ENCODE measurements at places on chromosomes 2 and 18.
A peak's percentile ranks its signal among the peaks of the same experiment; 100 is the strongest.

DNA sequence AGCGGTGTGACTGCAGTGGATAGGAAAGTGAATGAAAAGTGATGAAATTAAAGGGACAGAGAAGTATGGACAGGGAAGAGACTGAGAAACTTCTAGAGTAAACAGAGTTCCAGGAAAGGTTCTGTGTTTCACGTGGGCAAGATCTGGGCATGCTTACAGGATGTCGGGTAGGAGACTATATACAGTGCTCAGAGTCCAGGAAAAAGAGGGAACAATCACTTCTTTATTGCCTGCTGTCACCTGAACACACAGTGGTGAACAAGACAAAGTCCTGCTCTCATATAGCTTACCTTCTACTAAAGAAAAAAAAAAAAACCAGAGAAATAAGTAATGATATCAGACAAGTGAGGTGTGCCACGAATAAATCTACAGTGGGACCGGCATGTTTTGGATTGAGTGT is 2.4 kb downstream of the LRPPRC start:
- no peak for DNase-seq

GRCh38 chr2:232506709-232507108 is 13.5 kb upstream of the PRSS56 start:
- no peak for DNase-seq

DNA sequence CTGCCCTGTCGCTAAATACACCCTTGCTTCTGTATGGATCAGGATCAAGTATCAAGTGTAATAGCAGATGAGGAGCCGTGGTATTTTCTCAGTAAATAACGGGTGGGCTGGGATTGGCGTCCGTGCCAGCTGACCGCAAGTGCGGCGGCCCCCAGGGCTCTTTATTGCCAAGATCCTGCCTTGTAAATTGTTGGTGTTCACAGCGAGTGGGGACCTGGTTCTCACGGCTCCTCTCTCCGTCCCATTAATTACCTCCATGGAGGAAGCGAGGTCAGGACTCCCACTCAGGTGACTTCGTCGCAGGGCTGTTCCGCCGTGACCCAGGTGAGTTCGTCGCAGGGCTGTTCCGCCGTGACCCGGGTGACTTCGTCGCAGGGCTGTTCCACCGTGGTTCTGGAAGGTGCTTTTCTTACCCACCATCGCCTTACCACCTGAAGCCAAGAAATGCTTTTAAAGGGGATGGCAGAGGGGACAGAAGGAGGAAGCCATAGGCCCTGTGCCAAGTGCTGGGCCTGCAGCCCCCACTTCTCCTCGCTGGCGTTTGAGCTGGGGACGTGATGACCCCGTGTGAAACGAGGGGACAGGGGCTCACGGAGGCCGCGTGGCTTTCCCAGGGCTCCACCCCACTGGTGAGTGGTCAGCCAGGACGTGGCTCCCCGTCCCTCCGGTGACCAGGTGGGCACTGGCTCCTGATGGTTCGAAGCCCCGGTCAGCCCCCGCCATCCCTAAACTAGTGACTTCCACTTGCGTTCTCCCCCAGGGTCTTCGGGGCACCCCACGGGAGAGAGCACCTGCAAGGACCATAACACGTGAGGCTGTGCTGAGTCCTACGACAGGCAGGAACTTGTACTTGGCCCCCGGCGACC is 118.4 kb downstream of the TWIST2 start:
- no peak for DNase-seq

GRCh38 chr2:216694082-216694825 is 1.1 kb downstream of the IGFBP5 start:
- DNase-seq = no peak

DNA sequence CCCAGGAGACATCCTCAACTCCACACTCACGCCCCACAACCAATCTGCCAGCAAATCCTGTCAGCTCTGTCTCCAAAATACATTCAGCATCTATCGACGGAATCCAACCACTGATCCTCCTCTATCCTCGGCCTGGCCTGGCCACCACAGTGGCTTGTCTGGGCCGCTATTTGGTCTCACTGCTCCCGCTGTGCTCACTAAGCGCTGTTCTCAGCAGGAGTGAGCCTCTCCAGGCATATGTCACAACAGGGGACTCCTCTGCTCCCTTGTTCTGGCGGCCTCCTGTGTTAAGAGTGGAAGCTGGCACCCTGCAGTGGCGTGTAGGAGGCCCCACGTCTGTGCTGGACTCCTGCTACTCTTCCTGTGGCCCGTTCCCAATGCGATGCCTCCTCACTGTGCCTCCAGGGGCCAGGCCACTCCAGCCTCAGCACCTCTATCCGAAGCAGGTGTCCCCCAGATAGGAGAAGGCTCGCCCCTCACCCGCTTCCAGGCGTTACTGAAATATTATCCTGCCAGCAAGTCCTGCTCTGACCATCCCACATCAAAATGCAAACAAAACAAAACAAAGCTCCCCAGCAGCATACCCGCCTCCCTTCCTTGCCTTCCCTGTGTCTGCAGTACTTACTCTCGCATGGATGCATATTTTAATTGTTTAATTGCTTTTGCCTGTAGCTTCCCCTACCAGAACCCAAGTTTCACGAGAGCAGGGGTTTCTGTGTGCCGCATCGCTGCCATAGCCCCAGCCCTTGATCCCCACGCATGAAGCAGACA is 39.9 kb downstream of the CENPO start:
- no peak for DNase-seq

DNA sequence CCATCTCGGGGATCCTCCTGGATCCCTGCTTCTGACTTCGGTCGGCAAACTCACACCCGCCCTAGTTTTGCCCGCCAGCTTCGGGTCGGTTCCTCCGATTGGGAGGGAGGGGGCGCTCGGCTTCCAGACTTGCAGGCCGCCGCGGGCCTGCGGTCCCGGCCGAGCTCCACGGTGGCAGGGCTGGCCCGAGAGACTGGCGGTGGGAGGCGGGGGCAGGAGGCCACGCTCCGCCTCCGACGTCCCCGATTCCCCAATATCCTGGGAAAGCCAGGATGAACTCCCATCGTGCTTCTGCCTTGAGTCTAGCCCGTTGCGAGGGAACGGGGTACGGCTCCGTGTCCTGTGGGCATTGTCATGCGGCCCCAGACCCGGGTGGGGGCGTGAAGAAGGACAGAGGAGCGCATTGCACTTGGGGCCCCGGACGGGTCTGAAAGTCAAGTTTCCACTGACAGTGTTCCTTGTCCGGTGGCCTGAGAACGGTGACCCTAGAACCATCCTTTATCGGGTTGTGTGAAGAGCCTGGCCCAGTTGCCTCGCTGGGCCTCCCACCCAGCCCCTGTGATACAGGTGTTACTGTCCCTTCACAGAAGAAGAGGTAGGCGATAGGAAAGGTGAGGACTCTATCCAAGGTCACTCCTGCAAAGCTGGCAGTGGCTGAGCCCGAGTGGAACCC is 2.4 kb upstream of the INHBB start:
- DNase-seq = peak; percentile 63

DNA sequence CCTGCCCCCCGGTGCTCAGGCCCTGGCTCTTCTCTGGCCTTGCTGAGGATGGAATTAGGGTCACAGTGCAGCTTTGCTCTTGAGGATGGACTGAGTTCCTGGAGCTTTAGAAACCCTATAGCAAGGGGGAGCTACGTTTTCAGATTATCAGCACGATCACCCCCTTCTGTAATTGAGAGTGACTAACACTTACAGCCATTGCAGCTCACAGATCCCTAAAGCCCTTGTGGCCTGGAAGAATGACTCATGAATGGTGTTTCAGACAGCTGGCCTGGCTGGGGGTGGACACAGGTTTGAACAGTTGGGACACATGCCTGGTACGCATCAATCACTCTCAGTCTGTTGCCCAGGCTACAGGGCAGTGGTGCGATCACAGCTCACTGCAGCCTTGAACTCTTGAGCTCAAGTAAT is 79.7 kb upstream of the IGFBP5 start:
- DNase-seq = no peak

DNA sequence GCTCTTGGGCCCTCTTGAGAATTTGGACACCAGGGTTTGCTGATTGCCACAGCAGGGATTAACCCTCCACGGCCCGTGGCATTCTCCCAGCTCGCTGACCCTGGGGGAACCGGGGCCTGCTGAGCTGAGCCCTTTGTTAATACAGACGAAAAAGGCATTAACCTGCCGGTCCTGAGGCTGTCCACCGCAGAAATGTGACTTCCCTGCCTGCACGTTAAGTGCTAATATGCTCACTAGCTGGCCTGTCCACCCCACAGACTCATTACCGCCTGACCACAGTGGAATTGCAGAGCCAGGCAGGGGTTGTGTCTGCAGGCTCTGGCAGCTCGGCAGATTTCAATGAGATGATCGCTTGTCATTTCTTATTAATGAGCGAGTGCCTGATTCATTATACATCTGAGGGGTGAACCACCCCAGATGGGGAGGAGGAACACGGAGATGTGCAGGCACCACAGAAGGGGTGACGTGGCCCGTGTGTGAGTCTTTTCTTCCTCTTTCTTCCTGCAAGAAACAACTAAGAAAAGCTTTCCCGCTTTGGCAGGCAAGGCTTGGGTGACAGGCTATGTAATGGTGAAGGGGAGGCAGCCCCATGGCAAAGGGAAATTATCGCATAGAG is 126.0 kb downstream of the GLI2 start:
- DNase-seq = no peak

- DNase-seq = no peak
Observed at GRCh38 chr2:101900375-101900774, 91.4 kb upstream of the IL1R2 start.

DNA sequence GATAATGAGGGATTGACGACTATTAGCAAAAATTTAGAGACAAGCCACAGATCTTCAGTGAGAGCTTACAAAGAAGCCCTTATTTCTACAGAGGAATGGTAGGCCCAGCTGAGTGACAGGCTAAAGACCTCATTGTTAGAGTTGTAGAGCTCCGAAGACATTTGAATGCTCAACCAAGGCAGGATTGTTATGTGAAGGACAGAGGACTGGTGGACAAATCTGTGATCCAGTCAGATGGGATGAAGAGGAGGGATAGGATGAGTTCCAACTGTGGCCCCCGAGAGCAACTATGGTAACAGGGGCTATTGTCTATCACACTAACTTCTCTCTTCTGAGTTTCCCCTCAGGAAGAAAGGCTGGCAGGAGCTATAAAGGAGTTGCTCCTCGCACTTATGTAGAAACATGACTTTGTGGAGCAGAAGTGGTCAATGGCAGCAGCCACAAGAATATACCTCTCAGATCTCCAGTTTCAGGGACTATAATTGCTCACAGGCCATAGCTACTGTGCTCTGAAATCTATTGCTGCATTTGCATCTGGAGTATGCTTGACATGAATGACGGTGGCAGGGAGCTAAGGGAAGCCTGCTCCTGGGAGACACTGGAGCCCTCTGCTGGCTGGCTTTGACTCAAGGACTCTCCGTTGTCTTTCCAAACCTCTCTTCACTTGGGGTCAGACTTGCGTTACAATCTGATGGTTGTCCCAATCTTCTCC is 50.3 kb upstream of the GREB1L start:
- DNase-seq = peak; percentile 16

Data from CD14-positive monocyte (primary cell).